Choroid plexus epithelial cell (primary cell): ENCODE measurements at places on chromosomes 3 and 15.

DNA sequence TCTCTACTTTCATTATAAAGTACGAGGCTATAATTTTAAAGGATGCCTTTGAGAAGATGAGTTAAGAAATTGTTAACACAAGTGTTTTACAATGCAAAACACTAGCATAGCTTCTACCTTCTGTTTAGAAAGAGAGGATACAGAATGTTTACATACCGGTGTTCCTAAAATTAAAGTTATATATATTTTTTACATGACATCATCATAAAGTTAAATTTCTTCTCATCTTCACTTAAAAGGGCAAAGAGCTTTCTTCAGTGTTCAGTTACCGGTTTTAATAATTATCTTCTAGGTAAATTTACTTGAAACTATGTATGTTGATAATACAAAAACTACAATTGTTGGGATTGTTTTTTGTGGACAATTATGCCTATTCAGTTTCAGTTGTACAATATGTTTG, 32.7 kb upstream of the TM2D3 start:
- no peak for DNase-seq

GRCh38 chr15:82970078-82970686, 15.8 kb upstream of the RAMAC start:
- no peak for DNase-seq

GRCh38 chr15:40598126-40598525, 4.1 kb downstream of the KNL1 start:
- DNase-seq: no peak

DNA sequence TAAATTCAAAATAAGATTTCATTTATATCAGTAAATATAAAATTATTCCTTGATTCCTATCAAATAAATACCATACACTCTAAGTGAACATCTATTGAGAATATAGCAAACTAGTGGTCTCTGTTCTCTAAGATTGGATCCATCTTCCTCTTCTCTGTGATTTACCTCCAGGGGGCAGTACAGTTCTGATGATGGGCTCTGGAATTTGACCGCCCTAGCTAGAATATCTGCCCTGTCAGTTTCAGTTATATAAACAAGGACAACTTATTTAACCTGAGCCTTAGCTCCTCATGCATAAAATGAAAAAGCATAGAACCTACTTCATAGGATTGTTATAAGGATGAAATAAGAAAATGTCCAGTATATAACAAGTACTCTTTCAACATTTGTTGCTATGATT, 171.1 kb upstream of the CCDC54 start:
- DNase-seq: peak; percentile 90

DNA sequence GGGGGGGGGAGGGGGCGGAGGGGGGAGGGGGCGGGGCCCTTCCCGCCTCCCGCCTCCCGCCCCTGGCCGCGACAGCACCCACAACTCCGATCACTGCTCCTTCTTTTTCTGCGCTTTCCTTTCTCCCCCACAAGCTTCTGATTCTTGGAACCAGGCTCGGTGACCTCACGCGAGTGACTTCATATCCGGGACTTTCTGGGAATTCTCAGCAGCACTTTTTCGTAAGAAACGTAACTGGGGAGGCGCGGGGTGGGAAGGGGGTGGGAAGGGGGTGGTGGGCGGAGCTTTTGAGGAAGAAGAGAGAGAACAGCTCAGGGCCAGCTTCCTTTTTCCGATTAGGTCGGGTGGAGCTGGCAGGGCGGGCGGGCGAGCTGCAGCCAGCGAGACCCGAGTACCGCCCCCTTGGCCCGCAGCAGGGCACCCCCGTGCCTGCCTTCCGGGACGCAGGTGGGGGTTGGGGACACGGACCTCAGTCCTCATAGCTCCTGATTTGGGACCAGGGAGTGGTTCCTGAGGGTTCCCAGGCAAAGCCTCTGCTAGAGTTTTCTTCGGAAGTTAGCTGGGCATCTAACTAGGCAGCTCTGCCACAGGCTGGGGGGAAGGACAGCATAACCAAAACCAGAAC, 14.6 kb downstream of the XIRP1 start:
- DNase-seq: peak; percentile 95

GRCh38 chr3:32487781-32488473, 14.7 kb downstream of the CMTM6 start:
- peak; percentile 31 for DNase-seq

- DNase-seq: no peak
Observed at GRCh38 chr3:4396542-4396941, 70.5 kb downstream of the SUMF1 start.

- no peak for DNase-seq
Observed at GRCh38 chr15:37751401-37751800, 183.0 kb upstream of the TMCO5A start.

DNA sequence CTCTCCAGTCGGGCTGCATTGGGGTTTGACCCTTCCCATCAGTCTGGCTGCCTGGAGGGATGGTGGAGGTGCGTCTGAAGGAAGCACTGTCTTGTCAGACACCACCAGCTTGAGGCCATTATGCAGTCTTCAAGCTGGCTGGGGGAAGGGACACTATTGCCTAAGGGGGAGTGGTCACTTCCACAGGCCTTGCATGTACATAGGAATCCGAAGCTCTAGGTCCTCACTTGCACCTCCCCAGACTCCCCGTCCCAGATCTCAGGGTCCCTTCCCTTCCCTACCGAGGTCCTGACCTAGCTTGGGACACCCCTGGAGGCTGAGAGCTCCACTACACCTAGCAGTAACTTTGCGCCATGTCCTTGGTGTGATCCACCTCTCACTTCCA, 48.6 kb upstream of the KLF13 start:
- DNase-seq: no peak

GRCh38 chr3:42979044-42979972, at the start of gene GASK1A:
GASK1A (plus strand) TSS chr3:42979311; CDS start chr3:42979643, 332 bp downstream.
- DNase-seq: peak; percentile 11

- DNase-seq: no peak
Observed at GRCh38 chr15:83199288-83199687, 8.3 kb downstream of the HDGFL3 start.

DNA sequence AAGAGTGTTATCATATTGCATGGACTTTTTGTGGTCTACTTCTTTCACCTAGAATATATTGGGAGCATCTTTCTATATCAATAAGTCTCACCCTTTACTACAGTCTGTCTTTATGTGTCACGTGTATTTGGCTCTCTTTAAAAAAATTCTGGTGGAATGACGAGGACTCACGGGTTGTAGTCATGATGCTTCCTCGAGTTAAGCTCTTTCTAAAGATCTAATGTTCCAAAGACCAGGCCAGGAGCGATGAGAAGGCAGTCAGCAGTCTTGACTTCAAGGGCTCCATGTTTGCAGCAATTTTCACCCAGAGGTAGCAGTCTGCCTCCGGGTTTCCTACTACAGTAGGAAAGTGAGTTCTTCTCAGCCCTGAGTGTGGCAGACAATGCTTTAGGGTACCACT, 88.9 kb downstream of the FRMD4B start:
- DNase-seq: no peak

DNA sequence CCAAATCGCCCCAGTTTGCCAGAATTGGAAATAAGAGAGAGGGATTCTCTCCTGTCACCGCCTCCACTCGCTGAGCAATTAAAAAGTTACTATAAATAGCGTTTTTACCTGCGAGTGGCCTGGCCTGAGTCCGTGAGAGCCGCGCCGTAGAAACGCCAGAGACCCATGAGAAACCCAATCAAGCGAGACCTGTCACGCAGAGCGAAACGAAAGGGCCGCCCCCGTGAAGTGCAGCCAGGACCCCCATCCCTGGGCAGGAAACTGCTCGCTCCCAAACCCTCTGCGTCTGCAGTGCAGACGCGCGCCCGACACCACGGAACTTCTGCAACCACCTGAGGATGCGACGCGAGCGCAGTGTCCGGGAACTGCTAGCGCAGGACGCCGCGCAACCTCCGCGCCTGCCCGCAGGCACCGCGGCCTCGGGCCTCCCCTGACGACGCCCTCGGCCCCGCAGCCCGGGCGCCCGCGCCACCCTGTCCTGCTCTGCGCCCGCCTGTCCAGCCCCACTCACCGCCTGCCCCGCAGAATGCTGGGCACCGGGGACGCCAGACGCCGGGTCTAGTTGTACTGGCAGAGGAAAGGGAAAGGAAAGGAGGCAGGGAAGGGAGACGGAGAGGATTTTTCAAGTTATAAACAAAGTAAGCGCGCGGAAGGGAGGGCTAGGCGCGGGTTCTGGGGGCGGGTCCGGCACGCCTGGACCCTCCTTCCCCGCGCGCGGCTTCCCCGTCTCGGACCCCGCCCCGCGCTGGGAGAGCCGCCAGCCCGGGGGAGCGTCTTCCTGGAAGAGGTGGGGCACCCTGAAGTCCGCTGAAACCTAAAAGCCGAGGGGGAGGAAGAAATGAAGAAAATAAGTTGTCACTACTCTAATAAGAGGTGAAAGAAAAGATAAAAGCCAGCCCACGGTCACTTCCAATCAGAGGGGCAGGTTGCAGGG, at the start of gene PLSCR4:
TSS of gene PLSCR4 (minus strand) at position 657 of the 934 bp plus-strand sequence. CDS start 29,034 bp downstream, outside the sequence.
- DNase-seq: peak; percentile 86

GRCh38 chr3:24258727-24259600, 235.7 kb downstream of the THRB start:
- no peak for DNase-seq

- no peak for DNase-seq
Observed at GRCh38 chr15:31322504-31322903, 4.1 kb upstream of the KLF13 start.
